ENCODE measurements at places on chromosomes 13 and 19. TPM values are rescaled to one million over a fixed set of nuclear protein-coding genes. Genes with fewer than 3 reads are reported as not detected.

The SYDE1 gene
- total RNA-seq, result 47.7 TPM

The CGB3 gene
- not detected for total RNA-seq

The CPB2 gene
- total RNA-seq, result 0.28 TPM

GRCh38 chr13:113888701-113889330, 24.9 kb upstream of the GAS6 start:
- no peak for DNase-seq

GRCh38 chr19:17339088-17339741, 1.9 kb downstream of the GTPBP3 start:
- DNase-seq, result no peak

- no peak for DNase-seq
These were observed 13.1 kb upstream of the PLAUR start for GRCh38 chr19:43682824-43683661.

DNA sequence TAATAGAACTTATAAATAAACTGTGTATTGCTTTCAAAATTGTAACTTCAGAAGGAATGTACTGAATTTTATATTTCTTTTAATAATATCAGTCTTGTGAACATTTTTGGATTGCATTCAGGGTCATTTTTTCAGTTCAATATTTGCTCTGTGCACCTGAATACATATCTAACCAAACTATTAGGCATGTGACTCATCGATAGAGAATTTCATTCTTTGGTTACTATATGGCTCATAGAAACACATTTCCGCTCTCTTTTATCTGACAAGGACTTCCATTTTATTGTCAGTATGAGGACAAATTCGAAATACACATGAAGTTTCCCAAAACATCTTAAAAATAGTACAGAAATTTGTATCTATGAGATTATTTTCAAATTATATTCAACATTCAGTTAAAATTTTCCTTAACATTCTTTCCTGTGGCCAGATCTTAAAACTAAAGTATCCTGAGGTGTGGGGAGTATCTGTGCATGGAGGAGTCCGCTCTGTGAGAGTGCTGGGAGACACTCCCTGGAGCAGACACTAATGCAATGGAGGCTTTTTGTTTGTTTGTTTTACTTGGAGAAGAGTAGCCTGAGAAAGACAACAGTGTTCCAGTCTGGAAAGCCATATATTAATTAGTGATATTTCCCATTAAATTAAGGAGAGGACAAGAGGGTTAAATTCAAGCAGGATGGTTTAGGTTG, 483.6 kb downstream of the PCDH20 start:
- peak; percentile 12 for DNase-seq

- DNase-seq, result no peak
These were observed 183.9 kb upstream of the TSHZ3 start for GRCh38 chr19:31533114-31533513.

The CCDC169 gene
- total RNA-seq, result 2.3 TPM

DNA sequence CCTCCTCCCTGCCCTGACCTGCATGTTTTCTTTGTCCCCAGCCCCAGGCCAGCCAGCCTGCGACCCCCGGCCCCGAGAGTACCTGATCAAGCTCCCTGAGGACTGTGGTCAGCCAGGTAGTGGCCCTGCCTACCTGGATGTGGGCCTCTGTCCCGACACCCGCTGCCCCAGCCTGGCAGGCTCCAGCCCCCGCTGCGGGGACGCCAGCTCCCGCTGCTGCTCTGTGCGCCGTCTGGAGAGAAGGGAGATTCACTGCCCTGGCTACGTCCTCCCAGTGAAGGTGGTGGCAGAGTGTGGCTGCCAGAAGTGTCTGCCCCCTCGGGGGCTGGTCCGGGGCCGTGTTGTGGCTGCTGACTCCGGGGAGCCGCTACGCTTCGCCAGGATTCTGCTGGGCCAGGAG, 5.6 kb downstream of the CILP2 start:
- no peak for DNase-seq

The MYH14 gene
- total RNA-seq, result 23.8 TPM

DNA sequence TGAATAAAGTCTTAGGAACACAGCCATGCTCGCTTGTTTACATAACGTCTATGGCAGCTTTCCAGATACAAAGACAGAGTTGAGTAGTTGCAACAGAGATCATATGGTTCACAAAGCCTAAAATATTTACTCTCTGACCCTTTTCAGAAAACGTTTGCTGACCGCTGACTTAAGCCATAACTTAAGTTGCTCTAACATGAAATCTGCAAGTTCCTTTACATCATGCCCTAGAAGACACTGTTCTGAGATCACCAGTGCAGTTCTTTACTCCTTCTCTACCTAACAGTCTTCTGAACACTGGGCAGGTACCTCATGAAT, 166.4 kb downstream of the DCLK1 start:
- DNase-seq, result no peak

DNA sequence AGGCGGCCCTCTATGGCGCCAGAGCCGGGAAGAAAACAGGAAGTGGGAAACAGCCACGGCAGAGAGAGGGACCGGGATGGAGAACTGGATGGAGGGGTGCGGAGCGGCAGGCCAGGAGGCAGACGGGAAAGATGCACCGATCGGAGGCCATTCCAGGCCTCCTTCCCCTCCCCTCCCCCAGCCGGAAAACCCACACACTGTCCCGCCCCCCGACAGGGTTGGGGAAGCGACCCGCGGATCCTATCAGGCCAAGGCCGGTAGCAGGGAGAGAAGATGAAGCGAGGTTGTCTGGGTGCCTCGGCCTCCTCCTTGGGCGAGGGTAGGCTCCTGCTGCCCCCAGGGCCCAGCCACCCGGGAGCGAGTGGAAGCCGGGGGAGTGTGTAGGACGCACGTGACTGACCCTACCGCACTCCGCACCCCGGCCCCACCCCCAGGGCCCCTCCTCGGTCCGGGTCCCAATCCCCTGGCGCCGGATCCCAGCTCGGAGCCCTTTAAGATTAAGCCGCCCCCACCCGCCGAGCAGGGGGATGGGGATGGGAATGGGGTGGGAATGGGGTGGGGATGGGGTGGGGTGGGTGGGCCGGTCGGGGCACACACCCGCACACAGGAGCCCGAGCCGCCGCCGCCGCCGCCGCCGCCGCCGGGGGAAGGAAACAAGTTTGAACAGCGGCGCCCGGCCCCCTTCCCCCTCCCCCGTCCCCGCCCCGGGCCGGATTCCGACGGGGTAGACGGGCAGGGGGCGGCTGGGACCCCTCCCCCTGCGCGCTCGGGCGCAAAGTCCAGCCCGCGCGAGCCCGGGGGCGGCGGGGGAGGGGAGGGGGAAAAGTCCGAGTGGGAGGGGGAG, 1.5 kb downstream of the ERF start:
- no peak for DNase-seq

The DOCK9 gene
- total RNA-seq, result 30.5 TPM

The NMRK2 gene
- total RNA-seq, result 0.21 TPM

DNA sequence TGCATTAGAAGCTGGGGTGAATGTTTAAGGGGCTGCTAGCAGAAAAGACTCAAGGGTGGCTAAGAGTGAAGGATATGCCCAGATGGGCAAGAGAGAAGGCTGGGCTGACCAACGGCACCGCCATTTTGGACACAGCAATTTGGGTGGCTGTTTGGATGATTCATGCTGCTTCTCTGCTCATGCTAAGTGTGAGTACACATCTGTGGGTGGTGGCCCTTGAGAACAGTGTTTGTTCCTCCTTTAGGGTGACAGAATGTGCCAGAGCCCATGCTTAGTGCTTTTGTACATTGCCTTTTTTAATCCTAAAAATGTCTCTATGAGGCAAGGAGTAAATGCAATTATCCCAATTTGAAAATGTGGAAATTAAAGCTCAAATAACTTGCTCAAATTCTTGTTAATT, 9.8 kb downstream of the CBY2 start:
- no peak for DNase-seq

GRCh38 chr19:16343156-16343555, 18.5 kb downstream of the KLF2 start:
- no peak for DNase-seq

DNA sequence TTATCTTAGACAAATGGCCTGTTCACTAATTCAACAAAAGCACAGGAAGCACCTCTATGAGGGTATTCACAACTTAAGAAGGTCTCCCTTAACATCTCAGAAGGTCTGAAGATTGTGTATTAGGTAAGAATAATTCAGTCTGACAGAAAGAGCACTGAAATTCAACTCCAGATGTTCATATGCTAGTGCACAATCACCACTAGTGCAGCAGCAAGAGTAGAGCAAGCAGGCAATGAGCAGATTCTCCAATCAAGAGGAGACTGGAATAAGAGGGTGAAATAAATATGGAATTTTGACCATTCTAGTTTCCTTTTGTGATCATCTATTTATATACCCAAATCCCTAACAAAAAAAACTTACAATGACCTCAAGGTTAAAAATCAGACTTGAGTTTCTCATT, 52.0 kb downstream of the MPHOSPH8 start:
- DNase-seq, result no peak

DNA sequence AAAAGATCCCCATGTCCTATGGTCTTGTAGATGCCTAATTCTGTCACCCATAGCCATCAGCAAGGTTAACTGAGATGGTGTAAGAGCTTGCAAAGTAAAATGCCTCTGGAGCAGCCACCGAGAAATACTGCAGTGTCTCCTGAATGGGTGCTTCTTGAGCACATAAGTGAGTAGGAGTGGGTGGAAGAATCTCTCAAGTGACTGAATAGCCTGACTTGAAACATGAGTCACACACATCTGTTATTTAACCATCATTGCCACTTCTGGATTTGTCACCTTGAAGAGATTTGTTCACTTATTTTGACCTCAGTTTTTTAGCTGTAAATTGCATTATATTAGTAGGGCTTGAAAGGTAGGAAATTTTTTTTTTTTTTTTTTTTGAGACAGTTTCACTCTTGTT, 2.3 kb downstream of the ZNF714 start:
- no peak for DNase-seq

- no peak for DNase-seq
These were observed 211.1 kb downstream of the TEX29 start for GRCh38 chr13:111531505-111531904.

DNA sequence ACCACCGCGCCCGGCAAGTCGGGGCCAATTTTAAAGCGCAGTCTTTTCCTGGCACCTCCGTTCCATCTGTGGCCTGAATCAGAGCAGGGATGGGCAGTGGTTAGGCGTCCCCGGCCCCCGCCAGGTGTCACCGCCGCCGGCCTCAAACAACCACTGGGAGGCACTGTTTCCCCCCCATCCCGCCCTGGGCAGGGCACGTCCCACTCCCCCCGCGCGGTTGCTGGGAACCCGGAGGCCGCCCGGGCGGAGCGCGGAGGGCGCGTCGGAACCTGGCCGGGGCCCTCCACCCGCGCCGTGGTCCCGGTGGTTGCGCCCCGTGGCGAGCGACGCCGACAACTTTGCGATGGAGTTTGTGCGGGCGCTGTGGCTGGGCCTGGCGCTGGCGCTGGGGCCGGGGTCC, at the start of gene GRIN3B:
TSS of gene GRIN3B (plus strand) at position 325 of the 400 bp plus-strand sequence. CDS start at position 344, 19 bp downstream.
- no peak for DNase-seq

The UQCR11 gene
- 300 TPM for total RNA-seq

The NOTCH3 gene
- total RNA-seq, result 5.3 TPM

The ZNF556 gene
- total RNA-seq, result not detected

- no peak for DNase-seq
These were observed 15.0 kb downstream of the PPP5C start for GRCh38 chr19:46361915-46362314.

- no peak for DNase-seq
These were observed 260.5 kb downstream of the RFC3 start for GRCh38 chr13:34078334-34078999.

- no peak for DNase-seq
These were observed 97.5 kb downstream of the MAB21L1 start for GRCh38 chr13:35378939-35379338.

DNA sequence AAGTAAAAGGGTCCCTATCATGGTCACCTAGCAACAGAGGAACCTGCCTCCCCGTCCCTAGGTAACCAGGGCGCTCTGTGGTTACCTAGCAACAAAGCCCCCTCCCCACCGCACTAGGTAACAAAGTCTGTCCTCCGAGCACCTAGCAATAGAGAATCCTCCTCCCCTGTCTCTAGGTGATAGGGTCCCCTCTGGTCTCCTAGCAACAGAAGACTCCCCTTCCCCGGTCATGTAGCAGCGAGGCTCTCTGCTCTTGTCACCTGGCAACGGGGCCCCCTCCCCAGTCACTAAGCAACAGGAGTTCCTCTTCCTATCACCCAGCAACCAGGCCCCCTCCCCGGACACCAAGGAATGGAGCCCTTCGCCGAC, 307 bp downstream of the JOSD2 start:
- DNase-seq, result no peak

The KLK12 gene
- total RNA-seq, result not detected

- DNase-seq, result no peak
These were observed 47.9 kb downstream of the RUBCNL start for GRCh38 chr13:46339035-46339666.

The KRTDAP gene
- not detected for total RNA-seq

- no peak for DNase-seq
These were observed 73.0 kb downstream of the ANKRD10 start for GRCh38 chr13:110841846-110842245.

- peak; percentile 27 for DNase-seq
These were observed at the start of gene ZNF844 for GRCh38 chr19:12064590-12065538. Gene ZNF844 (plus strand): TSS chr19:12064731. CDS start chr19:12064874, 143 bp downstream.

GRCh38 chr13:110301606-110302553, 5.1 kb downstream of the COL4A1 start:
- no peak for DNase-seq

DNA sequence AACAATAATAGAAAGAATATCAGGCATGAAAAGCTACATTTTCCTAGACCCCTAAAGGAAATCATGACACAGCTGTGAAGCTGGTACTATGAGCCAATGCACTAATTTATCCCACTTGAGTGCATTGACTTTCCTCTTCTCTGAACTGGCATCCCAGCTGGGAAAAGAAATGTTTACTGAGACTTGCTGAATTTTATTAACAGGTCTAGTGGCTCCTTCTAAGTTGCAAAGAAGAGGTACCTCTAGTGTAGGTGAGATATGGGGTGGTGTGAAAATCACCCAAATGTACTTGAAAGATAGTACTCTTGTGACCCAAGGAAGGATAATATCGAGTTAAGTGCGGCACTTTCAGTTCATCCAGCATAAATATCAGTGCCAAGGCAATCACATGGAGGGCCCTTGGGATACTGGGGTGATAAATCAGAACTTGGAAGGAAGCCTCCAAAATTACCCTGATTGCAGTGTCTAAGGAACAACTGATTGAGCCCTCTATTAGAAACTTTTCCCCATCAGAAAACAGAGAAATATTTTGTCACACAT, 369.2 kb downstream of the PCDH9 start:
- no peak for DNase-seq

- no peak for DNase-seq
These were observed 78.1 kb upstream of the OLFM4 start for GRCh38 chr13:52950436-52950956.

The PRX gene
- total RNA-seq, result 3.4 TPM

The CACNA1A gene
- 0.51 TPM for total RNA-seq

The HCN2 gene
- 15.1 TPM for total RNA-seq

GRCh38 chr19:10653482-10653731, 739 bp upstream of the ILF3 start:
- no peak for DNase-seq

Measured in Panc1 (cell line).